Psoas muscle (tissue), 8 donors: ENCODE measurements at places on chromosomes 4 and X. TPM values are rescaled to one million over a fixed set of nuclear protein-coding genes. Genes with fewer than 3 reads are reported as not detected.

CFAP47 gene
- total RNA-seq: 0.20 TPM

GLRB gene
- total RNA-seq: 3.6 TPM

GRCh38 chrX:44474410-44474809 is 68.2 kb downstream of the FUNDC1 start:
- DNase-seq: no peak

DNA sequence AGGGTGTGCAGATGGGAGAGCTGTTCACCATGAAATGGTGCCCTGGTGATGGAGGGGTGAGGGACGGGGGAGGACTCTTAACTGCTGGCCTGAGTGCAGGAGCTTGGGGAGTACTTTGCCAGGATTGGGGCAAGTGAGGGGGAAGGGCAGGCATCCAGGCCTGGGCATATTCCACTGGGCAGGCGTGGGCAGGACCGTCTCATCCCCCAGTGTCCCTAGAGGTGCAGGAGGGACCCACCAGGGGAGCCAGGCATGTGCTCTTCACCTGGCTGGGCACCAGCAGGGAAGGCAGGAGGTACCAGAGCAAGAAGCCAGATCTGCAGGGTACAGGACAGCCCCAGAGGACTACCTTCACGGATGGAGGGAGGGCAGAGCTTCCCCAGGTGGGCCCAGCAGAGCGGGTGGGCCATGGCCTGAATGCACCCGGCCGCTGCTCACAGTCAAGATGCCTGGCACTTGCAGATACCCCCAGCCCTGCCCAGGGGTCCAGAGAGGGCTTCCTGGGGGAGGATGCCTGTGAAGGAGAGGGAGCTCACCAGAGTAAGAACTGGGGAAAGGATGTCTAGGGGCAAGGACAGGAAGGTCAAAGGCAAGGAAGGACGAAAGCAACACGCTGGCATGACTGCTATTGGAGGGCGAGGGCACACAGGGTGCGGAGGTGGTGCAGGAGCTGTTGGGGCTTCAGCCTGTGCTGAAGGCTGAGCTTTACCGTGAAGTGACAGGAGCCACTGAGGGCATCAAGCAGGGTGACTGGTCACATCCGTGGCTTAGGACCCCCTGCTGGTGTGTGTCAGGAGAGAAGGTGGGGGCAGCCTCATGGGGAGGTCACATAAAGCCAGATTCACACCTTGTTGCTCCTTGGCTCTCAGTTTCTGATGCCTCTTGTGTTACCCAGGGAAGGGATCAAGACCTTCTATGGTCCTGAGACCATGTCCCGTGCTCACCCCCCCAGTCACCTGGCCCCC is 68.2 kb upstream of the NKX1-1 start:
- DNase-seq: no peak

DNA sequence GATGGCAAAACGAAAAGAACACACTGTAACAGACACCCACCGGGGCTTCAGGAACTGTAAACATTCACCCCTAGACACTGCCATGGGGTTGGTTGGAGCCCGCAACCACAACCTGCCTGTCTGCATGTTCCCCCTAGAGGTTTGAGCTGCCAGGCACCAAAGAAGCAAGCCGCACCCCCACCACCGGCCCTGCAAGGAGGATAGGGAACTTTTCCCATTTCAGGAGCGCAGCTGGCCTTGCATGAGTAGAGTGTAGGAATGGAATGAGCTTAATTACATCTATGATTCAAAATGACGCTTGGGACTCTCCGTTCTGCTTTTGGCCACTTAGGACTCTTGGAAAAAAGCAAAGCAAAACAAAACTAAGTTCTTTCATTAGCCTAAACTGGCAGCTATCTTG is 243.6 kb upstream of the CTSO start:
- no peak for DNase-seq

GRCh38 chr4:101089168-101089567 is 258.2 kb downstream of the PPP3CA start:
- DNase-seq: no peak

KDR gene
- total RNA-seq: 19.4 TPM

DNA sequence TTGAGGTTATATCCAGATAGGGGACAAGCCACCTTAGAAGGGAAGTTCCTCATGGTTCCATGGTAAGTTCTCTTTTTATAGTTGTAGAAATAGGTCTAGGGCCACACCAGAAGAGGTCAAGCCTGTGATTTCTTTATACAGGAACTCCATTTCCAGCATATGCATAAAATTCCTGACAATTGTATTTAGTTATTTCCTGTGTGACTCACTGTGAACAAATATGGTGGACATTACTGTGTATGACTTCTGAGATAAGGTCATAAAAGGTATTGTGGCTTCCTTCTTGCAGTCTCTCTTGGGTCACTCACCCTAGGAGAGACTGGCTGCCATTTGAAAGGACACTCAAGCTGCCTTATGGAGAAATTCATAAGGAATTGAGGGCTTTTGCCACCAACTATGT is 2.2 kb upstream of the C4orf36 start:
- DNase-seq: no peak

GRCh38 chrX:148698221-148698620 is 197.8 kb downstream of the AFF2 start:
- no peak for DNase-seq

DNA sequence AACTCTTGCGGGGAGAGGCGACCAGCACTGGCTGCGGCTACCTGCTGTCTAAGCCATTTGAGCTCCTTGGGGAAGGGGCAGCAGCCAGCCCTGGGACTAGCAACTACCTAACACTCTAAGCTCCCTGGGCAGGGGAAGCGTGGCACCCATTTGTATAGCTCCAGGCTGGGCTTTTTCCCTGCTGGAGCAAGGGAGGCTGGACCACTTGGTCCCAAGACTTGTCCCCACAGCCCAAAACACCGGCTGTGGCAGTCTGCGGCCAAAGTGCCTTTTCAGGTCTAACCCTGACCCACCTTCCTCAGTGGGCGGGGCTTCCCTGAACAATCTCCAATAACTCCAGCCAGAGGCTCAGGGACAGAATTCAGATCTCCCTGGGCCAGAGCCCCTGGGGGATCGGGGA is 187.8 kb downstream of the NPNT start:
- no peak for DNase-seq

GAGE12E gene
- total RNA-seq: not detected

DNA sequence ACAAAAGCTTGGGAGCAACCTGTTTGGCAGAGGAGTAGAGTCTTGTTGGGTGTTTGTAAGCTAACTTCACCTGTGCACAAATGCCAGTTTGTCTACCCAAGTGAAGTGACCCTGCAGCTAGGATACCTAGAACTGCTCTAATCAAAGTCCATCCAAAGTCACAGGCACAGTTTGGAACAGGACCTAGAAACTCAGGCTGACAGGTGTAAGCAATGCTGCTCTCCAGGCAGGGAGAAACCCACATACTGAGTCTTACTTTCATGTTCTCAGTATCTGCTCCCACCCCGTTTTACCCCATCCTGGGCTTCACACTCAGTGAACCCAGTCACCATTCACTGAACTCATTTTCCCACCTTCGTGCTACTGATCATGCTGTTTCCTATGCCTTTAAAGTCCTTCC is 40.3 kb downstream of the MAML3 start:
- no peak for DNase-seq

SATL1 gene
- total RNA-seq: not detected

FAM133A gene
- not detected for total RNA-seq

C1GALT1C1 gene
- total RNA-seq: 5.7 TPM

GRCh38 chr4:140330311-140330900 is 43.0 kb upstream of the SCOC start:
- no peak for DNase-seq

PAGE2B gene
- total RNA-seq: not detected

GRCh38 chr4:88138561-88138960 is 19.9 kb downstream of the ABCG2 start:
- no peak for DNase-seq

LNX1 gene
- 4.8 TPM for total RNA-seq

CENPI gene
- 0.34 TPM for total RNA-seq

RHOXF2B gene
- total RNA-seq: not detected
